Activated T-helper 17 cell treated with anti-CD3 and anti-CD28 coated beads, Interleukin-2, amount 50 U/mL, for 72 hours (primary cell): ENCODE measurements at places on chromosomes 2 and 18.

GRCh38 chr2:129888896-129889295 lies 90.6 kb upstream of the RAB6C start:
- ATAC-seq = no peak

DNA sequence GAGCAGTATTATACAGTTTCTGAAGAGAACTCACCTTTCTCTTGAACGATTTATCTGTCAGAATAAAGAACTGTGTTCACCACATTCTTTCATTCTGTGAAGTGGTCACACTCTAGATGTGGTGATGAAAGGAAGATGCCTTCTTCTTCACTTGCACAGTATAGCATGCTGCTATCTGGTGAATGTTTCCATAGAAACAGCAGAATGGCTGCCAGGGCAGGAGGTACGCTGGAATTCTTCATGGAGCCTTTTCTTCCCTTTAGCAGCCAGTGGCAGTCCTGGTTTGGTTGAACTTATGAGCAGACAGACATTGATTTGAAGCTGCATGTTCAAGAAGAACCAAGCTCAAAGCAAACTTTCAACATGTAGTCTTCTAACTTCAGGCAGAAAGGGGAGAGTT lies 1157.9 kb upstream of the LRRTM1 start:
- ATAC-seq = no peak

GRCh38 chr2:39786761-39787522 lies 7.9 kb upstream of the THUMPD2 start:
- ATAC-seq = no peak

GRCh38 chr2:190336420-190336819 lies 7.0 kb upstream of the INPP1 start:
- ATAC-seq = no peak

DNA sequence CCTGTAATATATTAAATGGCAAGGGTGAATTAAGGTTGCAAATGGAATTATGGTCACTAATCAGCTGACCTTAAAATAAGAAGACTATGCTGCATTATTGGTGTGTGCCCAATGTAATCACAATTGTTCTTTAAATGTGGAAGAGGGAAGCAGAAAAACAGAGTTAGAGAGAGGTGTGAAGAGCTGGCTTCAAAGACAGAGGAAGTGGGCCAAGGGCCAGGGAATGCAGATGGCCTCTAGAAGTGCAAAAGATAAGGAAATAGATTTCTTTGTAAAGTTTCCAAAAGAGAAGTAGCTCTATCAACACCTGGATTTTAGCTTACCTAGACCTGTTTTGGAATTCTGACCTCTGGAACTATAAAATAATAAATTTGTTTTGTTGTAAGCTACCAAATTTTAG lies 276.0 kb downstream of the LRRTM1 start:
- ATAC-seq = no peak

DNA sequence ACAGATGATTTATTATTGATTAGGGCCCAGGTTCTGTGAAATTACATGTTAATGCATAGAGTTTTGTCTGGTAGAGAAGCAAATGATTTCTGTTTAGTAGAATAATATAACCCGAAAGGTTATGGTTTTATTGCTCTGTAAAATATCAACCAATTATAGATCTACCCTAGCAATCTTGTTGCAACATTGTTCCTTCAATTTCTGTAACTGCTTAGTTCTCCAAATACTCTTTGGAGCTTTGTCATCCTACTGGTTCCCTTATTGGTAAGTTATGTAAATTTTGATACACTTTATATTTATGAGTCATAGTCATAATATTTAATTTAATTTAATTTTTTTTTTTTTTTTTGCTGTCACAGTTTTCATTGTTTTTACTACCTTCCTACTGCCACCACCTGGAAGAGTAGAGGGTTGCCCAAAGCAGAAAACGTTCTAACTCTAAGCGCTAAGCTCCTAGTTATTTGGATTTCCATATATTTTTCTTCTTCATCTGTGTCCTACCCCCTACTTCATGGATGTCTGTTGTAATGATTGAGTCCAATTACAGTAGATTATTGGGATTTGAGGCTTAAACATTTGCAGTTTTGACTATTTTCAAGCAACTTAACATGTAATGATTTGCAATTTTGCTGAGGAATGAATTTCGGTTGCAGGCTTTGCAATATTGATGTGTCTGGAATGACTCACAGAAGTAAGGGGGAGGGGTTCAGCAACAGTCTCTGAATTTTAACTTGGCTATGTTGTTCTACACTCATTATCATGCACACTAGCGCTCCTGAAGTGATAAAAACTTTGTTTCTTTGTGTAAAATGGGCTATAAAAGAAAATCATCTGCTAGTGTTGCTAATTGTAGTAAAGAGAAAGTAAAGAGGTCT lies 51.1 kb downstream of the NABP1 start:
- no peak for ATAC-seq

- no peak for ATAC-seq
These were observed 2.9 kb downstream of the LRATD1 start for GRCh38 chr2:14635391-14635871.

DNA sequence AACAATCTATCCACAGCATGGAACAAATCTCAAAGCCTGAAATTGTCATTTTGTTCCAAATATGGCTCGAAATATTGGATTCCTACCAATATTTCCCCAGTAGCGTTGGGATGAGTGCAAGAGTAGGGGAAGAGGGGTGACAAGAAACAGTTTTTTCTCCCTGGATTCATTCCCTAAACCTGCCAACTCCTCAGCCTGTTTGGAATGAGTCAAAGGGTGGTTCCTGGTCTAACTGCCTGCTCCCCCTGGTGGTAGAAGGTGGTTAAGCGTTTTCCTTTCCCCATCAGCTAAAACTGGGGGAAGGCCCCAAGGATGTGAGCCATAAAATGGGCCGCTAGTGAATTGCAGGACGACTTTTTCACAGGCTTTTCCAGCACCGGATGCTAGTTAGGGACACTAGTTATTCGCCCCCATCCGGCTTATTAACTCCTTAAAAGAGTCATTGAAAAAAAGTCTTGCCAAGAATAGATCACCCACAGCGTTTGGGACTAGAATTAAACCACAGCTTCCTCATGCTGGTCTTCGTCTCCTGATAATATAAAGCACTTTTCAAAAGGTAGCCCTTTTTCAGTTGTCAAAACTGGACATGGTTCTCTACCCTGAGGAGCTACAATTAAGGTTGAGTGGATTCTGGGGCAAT lies 72.5 kb downstream of the DHRS9 start:
- ATAC-seq = peak; percentile 88

DNA sequence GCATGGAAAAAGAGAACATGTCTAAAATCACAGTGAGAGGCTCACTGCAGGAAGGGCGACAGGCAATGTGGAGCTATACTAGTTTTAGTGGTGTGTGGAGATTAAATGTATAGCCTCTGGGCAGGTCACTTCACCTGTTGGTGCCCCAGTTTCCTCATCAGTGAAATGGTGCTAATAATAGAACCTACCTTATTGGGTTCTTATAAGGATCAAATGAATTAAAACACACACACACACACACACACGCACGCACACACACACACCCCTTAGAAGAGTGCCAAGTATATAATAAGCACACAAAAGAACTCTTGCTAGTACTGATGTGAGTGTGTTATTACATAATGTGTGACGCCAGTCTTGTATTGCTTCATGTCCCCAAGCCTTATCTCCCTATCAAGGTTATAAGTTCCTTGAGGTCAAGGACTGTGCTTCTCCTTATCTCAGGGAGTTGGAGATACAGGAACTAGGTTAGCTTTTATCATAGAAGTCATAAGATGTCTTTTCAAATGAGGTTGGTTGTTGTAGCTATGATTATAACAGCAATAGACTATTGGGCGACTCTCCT lies 98.0 kb upstream of the CXCR4 start:
- no peak for ATAC-seq

DNA sequence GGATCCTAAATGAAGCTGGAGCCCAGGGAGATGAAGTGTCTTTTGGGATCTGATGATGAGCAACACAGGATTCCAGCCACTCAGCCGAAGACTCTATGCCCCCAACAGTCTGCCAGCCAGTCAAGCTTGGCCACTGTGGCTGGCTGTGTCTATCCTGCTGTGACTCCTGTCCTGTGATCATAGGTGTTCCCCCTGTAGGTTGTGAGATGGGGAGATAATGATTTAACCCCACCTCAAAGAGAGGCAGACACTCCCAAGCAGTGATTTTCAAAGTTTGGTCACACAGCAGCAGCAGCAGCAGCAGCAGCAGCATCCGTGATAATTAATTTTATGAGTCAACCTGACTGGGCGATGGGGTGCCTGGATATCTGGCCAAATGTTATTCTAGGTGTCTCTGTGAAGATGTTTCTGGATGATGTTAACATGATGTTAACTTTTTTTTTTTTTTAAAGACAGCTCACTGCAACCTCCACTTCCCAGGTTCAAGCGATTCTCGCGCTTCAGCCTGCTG lies 21.4 kb upstream of the RHOB start:
- no peak for ATAC-seq
